Adrenal gland (tissue), 19 donors: ENCODE measurements at places on chromosomes 3 and 15. TPM values are rescaled to one million over a fixed set of nuclear protein-coding genes. Genes with fewer than 3 reads are reported as not detected.

Gene NEDD4
- 5.9 TPM for total RNA-seq

GRCh38 chr15:92932946-92933649 is 33.0 kb downstream of the CHD2 start:
- H3K4me3 ChIP-seq = no peak overlapping the region
- no peak overlapping the region for H3K27ac ChIP-seq
- H3K4me1 ChIP-seq = peaks cover 19% of the 10 kb centered on the region
- H3K36me3 ChIP-seq = peaks cover 87% of the 10 kb centered on the region
- no peaks in the 10 kb centered on the region for H3K27me3 ChIP-seq
- no peak for DNase-seq

Gene PLS1
- 6.5 TPM for total RNA-seq

DNA sequence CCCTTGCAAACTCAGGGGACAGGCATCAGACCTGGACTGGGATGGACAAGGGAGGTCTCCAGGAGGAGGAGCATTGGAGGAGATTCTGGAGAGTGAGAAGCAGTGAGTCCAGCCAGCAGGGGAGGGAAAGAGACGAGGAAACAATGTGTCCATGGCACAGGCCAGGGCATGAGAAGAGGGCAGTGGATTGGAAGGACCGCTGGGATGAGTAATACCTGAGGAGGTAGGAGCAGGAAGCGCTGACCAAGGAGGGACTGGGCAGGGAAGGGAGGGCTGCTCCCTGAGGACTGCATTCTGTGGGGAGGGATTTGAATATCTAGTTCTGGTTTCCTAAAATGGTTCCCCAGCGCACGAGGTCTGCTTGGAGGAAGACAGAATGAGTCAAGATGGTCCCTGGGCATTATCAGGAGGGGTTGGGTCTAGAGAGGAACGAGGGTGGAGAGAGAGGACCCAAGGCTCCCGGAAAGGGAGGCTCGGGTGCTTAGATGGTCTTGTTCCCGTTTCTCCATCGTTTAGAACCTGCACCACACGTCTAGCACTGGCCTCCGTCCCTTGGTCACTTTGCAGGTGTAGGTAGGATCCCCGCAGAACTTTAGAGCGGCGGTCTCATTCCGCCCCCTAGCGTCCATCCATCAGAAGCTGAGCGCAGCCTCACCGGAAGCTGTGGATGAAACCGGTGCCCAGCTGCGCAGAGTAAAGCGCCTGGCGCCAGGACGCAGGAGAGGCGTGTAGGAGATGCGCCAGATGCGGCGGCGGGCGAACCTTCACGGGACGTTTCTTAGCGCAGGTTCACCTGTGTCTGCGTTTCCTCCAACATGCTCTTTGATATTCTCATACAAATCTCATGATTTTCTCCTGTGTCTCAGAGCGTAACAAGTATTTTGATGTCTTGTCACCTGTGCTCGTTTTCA is 190.7 kb upstream of the NDN start:
- DNase-seq = peak; percentile 46
- no peaks in the 10 kb centered on the region for H3K4me1 ChIP-seq
- H3K27ac ChIP-seq = no peak overlapping the region
- H3K4me3 ChIP-seq = no peak overlapping the region
- no peaks in the 10 kb centered on the region for H3K27me3 ChIP-seq
- no peaks in the 10 kb centered on the region for H3K36me3 ChIP-seq

DNA sequence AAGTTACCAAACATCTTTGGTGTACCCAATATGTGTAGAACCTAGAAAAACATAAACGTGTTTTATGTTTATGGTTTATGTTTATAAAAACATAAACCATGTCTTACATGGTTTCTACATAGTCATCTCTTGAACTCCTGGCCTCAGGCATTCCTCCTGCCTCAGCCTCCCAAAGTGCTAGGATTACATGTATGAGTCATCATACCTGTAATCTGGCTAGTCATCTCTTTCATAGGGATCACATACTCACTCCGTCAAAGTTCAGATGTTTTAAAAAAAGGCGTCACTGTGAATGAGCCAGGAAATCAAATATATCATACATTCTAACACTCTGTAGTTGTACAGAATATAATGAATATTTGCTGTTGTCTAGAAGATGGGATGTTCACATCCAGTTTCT is 178.6 kb downstream of the CPNE4 start:
- H3K27ac ChIP-seq = no peak overlapping the region
- no peak overlapping the region for H3K4me3 ChIP-seq
- DNase-seq = no peak
- no peaks in the 10 kb centered on the region for H3K36me3 ChIP-seq
- no peaks in the 10 kb centered on the region for H3K27me3 ChIP-seq

Gene SLC22A14
- total RNA-seq = not detected

- no peak overlapping the region for H3K4me3 ChIP-seq
- no peaks in the 10 kb centered on the region for H3K4me1 ChIP-seq
Observed at GRCh38 chr3:159170436-159171003, 368.7 kb downstream of the MFSD1 start.

Gene MST1R
- 0.49 TPM for total RNA-seq

Gene SERINC4
- not detected for total RNA-seq

DNA sequence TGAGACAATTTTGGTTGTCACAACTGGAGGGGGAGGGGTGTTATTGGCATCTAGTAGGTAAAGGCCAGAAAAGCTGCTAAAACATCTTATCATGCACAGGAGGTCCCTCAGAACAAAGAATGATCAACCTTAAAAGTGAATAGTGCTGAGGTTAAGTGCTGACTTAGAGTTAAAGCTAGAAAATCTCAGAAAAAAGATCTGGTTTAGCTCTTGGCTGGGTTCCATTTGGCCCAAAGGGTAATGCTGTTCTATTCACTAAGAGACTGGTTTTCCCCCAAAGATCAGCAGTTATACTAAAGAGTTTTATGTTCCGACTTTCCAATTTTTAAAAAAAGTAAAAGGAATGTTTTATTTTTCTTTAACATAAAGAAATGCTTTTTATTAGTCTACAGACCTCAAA is 15.6 kb downstream of the DCBLD2 start:
- no peak for DNase-seq
- no peaks in the 10 kb centered on the region for H3K36me3 ChIP-seq

DNA sequence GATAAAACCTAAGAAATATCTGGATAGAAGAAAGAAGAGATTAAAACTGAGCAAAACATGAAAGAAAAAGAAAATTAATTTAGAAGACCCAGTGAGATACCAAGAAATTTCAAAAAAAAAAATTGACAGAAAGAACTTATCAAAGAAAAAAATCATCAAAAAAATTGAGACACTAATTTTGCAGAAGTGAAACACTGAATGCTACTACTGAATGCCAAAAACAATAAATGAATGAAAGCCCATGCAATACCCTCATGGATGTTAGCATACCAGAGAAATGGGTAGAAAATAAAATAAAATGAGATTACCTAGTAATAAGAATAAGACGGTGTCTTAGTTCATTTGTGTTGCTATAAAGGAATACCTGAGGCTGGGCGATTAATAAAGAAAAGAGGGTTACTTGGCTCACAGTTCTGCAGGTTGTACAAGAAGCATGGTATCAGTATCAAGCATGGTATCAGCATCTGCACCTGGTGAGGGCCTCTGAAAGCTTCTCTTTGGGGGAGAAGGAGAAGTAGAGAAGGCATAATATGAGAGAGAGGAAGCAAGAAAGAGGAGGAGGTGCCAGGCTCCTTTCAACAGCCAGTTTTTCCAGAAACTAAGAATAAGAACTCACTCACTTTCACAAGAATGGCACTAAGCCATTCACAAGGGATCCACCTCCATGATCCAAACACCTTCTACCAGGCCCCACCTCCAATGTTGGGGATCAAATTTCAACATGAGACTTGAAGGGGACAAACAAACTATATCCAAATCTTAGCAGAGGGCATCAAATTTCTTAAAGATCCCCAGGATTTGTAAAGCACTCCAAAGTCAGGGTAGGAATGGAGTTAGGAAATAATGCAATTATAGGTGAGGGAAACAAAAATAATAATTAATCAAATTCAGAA is 73.2 kb downstream of the BTLA start:
- no peaks in the 10 kb centered on the region for H3K4me1 ChIP-seq
- no peaks in the 10 kb centered on the region for H3K27me3 ChIP-seq
- DNase-seq = no peak
- H3K4me3 ChIP-seq = no peak overlapping the region
- H3K36me3 ChIP-seq = no peaks in the 10 kb centered on the region

DNA sequence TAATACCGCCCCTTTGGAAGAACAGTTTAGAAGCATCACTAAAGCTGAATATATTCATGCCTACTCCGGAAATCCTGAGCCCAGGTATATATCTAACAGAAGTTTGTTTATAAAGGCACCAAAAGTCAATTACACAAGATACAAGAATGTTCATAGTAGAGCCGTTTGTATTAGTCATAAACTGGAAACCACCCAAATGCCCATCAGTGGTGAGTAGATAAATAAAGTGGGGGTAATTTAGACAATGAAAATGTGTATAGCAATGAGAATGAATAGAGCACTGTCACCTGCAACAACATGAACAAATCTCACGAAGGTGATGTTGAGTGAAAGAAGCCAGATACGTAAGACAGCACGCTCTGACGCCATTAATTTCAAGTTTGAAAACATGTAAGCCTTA is 68.3 kb upstream of the GLCE start:
- no peaks in the 10 kb centered on the region for H3K4me1 ChIP-seq
- peak; percentile 15 for DNase-seq
- no peaks in the 10 kb centered on the region for H3K36me3 ChIP-seq
- H3K4me3 ChIP-seq = no peak overlapping the region
- no peaks in the 10 kb centered on the region for H3K27me3 ChIP-seq

- no peaks in the 10 kb centered on the region for H3K36me3 ChIP-seq
- H3K4me3 ChIP-seq = no peak overlapping the region
- H3K27ac ChIP-seq = no peak overlapping the region
- no peaks in the 10 kb centered on the region for H3K4me1 ChIP-seq
- no peaks in the 10 kb centered on the region for H3K27me3 ChIP-seq
Observed at GRCh38 chr3:34399401-34399800, 601.0 kb downstream of the PDCD6IP start.

GRCh38 chr3:46661776-46662766 is 31.4 kb downstream of the ALS2CL start:
- no peaks in the 10 kb centered on the region for H3K36me3 ChIP-seq
- no peak overlapping the region for H3K4me3 ChIP-seq
- no peak overlapping the region for H3K27ac ChIP-seq
- no peak for DNase-seq
- H3K27me3 ChIP-seq = no peaks in the 10 kb centered on the region
